ENCODE measurements at places on chromosomes 3 and 15.

DNA sequence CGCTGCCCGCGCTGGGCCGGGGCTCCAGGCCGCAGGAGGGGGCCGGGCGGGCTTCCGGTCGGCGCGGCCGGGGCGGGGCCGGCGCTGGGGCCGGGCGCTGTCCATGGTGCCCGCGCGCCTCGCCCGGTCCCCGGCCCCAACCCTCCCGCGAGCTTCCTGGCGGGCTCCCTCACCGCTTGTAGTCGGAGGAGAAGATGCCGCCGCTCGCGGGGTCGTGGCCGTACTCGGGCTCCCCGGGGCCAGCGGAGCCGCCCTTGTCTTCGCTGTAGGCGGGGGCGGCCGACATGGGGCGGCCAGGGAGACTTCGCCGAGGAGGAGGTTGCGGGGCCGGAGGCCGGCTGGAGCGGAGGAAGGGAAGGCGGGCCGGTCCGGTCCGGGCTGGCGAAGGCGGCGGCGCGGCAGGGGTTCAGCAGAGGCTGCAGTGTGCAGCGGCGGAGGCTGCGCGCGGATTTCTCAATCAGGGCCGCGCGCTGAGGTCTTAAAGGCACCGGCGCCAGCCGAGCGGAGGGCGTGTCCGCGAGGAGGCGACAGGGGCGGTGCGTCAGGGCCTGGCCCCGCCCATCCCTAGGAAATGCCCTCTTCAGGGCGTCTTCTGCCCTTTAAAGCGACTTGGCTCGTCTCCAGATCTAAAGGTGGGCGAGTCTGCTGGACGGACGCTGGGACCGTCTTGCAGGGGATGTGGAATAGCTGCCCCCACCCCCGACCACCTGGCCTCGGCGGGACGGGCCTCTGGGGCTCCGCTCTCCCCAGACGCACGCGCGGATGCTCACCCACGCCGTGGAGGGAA, at the start of gene AP3B2:
Gene AP3B2, minus strand, starts transcription at position 455 of the 787 bp plus-strand sequence. Its CDS starts 169 bp downstream, at position 286.
- peak; percentile 72 for DNase-seq

DNA sequence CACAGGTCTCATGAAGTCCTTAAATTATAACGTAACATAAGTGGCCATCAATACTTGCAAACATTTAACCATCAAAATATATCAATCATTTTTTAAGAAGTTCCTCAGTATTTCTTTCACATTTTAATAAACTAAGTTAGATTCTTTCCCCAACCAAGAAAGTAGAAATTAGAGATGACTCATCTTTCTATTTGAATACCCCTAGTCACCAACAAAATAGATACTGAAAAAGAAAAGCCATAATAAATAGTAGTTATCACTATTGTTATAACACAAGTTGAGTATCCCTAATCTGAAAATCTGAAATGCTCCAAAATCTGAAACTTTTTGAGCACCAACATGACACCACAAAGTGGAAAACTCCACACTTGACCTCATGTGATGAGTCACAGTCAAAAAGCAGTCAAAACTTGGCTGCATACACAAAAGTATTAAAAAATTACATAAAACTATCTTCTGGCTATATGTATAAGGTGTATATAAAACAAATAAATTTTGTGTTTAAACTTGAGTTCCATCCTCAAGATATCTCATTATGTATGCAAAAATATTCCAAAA, 3.7 kb downstream of the SHQ1 start:
- no peak for DNase-seq

DNA sequence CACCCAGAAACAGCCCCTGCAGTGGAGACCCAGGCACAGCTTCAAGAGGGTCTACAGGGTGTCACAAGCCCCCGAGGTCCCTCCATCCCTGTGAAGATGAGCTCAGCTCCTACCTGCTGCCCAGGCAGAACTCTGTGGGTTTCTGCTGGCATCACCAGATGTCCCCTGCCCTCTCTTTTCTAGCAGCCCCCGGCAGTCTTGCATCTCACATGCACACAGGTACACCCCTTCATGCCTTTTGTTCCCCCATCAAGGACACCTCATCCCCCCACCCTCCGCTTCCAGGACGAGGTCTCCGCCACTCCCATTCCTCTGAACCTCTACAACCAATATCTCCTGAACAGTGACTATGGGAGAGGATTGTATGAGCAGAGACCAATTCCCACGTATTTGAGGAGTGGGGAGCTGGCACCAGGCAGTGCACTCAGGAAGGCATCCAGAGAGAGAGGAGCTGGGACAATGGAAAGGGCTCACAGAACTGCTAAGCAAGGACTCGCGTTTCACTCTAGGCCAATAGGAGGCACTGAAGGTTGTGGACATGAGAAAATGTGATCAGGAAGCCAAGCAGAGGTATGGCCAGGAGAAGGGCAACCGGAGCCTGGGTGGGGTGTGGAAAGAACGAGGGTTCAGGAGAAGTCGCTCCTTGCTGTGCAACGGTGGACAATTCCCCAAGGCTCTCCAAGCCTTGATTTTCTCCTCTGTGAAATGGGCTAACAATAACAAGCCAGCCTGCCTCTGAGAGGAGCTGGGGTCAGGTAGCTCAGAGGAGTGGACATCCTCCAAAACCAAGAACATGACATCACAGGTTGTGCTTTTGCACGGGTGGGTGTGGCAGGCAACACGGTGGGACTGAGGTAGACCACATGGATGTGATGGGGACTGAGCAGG, 115.2 kb downstream of the CHSY1 start:
- no peak for DNase-seq

- DNase-seq = no peak
These were observed 8.0 kb downstream of the TRIM71 start for GRCh38 chr3:32825601-32826375.

GRCh38 chr3:194797555-194798250, 112.0 kb downstream of the FAM43A start:
- no peak for DNase-seq

DNA sequence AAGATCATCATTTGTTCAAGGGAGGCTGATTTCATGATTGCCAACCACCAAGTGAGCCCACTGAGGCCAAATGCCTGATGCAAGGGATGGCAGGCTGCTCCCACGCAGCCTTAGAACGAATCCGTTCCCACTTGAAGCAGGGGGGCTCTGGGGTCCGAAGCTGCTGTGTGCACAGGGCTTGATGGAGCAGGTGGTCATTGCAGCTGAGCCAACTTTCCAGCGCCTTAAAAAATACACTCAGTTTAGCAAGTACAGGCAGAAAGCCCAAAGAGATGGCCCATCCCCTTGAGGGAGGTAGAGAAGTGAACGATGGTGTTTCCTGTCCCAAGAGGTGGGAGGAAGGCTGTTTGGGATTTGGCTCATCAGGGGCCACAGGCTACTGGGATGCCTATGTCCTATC, 16.7 kb downstream of the LIMD1 start:
- DNase-seq = no peak

DNA sequence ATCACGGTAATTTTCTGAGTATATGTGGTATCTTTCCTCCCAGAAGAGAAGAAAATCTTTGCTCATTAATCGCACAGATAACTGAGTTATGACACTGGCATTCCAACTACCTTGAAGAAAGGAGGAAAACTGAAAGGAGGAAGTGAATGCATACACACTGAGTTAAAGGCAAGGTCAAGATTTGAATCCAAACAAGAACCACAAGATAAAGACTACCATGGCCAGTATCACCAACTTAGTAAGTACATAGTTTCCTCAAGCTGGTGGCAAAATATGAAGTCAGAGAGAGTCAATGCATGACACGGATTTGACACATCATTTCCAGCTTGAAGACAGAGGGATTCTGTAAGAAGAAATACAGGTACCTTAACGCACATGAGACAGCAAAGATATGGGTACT, 287.5 kb downstream of the ULK4 start:
- DNase-seq = no peak

DNA sequence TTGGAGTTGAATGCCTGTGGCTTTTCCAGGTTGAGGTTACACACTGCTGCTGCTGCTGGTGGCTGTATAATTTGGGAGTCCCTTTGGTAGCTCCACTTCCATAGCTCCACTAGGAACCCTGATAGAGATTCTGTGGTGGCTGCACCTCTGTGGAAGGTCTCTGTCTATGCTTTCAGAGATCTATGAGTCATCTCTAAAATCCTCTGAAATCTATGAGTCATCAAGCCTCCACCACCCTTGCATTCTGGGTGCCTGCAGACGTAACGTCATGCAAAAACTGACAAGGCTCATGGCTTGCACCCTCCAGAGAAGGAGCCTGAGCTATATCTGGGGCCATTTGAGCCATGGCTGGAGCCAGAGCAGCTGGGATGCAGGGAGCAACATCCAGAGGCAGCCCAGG, 1037.0 kb upstream of the CFAP20DC start:
- DNase-seq = peak; percentile 60

GRCh38 chr3:29099775-29100174, 181.1 kb upstream of the RBMS3 start:
- DNase-seq = no peak

DNA sequence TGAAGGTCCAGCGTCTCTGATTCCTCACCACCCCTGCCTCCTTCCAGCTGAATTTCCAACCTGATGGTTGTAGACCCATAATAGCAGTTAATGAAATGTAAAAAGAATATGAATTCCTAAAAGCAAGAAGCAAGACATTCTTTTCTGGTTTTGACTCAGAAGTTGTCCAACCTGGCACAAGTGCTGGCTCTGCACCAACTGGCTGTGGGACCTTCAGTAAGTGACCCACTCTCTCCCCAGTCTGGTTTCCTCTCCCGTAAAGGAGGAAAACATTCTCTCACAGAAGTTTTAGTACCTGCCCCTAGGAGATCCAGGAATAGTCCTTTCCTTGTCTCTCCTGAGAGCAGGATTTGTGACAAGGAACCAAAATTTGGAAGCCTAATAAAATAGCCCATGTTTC, 236.9 kb upstream of the TRIM42 start:
- DNase-seq = no peak

GRCh38 chr3:195239121-195239520, 31.8 kb downstream of the XXYLT1 start:
- no peak for DNase-seq

- DNase-seq = no peak
These were observed 12.7 kb downstream of the PRC1 start for GRCh38 chr15:90981681-90982080.

DNA sequence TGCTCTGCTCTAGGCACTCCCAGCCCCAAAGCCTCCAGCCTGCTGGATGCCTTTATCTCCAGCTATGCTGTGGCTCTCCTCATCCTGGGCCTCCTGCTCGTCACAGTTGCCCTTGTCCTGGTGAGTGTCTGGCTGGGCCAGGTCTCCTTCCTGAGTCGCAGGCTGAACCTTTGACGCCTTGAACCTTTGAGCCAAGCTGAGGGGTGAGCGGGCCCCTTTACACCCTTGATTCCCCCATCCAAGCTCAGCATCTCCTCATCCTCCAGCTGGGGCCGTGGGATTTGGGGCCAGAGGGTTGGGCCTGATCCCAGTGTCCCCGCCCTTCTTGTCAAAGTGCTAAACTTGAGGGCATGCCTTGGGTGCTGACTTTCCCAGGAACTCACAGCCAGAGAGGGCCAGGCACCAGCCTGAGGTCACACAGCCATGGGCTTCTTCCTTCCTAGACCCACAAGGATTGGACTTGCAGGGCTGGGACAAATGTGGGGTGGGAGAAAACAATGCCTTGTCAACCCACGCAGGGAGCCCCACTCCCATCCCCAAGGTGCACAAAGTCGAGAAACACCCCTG, 137.0 kb downstream of the TBC1D2B start:
- no peak for DNase-seq

- DNase-seq = peak; percentile 36
These were observed 55.0 kb downstream of the TMEM44 start for GRCh38 chr3:194577986-194578905.

GRCh38 chr3:133862161-133862560, 33.5 kb downstream of the RAB6B start:
- no peak for DNase-seq

DNA sequence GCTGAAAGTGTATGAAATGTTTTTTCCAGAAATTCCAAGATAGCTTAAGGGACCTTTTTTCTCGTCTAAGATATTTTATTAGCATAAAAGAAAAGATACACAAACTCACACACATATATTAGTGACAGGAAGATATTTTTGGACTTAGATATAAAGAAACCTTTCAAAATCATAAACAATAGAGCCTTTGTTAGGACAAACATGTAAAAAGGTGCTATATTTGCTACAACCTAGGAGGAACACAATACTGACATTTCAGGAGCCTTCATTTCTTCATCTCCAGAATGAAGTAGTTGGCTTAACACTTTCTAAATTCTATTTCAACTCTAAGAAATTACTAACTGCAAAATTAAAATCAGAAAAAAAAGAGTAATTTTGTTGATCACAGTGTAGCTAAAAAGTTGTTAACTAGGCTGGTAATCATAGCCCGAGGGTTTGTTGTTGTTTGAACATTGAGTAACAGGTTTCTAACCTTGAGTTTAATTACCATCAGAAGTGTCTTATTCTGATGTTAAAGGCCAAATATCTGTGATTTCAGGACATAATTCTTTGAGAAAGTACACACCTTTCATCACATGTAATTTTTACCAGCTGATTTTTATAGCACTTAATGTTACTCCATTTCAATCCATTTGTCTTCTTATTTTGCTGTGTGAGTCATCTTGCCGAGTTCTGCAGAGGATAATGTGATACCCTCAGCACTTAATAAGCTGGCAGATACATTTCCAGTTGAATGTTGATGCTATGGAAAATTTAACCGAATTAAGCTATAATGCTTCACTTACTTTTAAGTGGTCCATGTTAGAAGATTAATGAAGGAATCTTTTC, 97.3 kb downstream of the MBNL1 start:
- no peak for DNase-seq

DNA sequence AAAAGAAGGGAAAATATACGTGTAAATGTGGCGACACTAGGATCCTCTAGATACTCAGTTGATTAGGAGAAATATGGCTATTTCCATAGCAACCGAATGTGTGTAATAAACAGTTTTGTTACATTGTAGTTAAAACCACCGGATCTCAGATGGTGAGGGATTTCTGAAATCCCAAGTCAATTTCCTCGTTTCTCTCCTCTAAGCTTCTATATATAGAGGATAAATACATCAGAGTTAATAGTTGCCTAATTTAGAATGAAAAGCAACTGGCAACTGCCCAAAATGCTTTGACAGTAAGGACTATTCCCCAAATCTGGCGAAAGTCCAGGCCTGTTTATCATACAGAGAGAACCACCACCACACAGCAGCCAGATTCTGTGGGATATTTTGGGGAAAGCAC, 112.6 kb downstream of the GABRB3 start:
- no peak for DNase-seq

- no peak for DNase-seq
These were observed 52.1 kb upstream of the WDR72 start for GRCh38 chr15:53811530-53811929.

GRCh38 chr3:154285221-154285620, 39.1 kb downstream of the DHX36 start:
- DNase-seq = no peak

DNA sequence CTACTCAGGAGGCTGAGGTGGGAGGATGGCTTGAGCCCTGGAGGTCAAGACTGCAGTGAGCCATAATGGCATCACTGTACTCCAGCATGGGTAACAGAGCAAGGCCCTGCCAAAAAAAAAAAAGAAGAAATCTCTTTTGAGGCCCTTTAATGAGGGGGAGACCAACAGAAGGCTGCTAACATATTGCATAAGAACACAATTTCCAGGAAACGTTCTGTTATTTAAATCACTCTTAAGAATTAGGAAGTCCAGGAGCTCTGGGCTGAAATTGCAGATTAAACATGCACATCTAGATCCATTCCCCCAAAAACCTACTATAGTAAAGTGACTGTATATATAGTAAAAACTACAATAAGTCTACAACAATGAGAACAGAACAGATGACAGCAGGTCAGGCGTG, 16.1 kb upstream of the BLM start:
- no peak for DNase-seq

GRCh38 chr3:186414735-186415419, 52.8 kb upstream of the DGKG start:
- DNase-seq = no peak

All from CD4-positive, alpha-beta T cell treated with Interleukin-17A for 4 hours (primary cell).